Activated CD8-positive, alpha-beta memory T cell treated with anti-CD3 and anti-CD28 coated beads for 1 hour (primary cell): ENCODE measurements at places on chromosomes 1 and 21.

DNA sequence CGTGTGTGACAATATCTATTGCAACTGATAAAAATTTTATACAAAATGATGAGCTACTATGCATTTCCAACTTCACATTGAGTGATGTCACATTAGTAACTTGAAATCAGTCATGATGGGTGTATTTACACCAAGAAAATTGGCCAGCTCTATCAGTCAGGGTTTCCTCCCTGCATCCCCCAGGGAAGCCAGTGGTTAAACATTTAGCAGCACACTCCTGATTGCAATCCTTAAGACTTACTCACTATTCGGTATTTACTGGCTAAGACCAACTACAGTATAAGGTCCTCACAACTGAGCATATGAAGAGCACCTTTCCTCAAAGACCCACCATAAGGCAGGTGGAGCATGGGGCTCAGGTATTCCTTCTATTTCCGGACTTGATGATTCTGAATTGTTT lies 41.3 kb upstream of the PTGFRN start:
- DNase-seq: no peak

GRCh38 chr21:41759926-41760325 lies 6.9 kb downstream of the RIPK4 start:
- DNase-seq: no peak

- DNase-seq: no peak
Observed at GRCh38 chr1:10456661-10457060, 6.8 kb downstream of the CORT start.

- no peak for DNase-seq
Observed at GRCh38 chr1:17280894-17281293, 27.1 kb upstream of the PADI4 start.

- peak; percentile 17 for DNase-seq
Observed at GRCh38 chr1:161763522-161764098, 2.5 kb upstream of the ATF6 start.

- no peak for DNase-seq
Observed at GRCh38 chr1:198597690-198598430, 41.0 kb upstream of the PTPRC start.
